ENCODE measurements at places on chromosomes 11 and 22. TPM values are rescaled to one million over a fixed set of nuclear protein-coding genes. Genes with fewer than 3 reads are reported as not detected.
A peak's percentile ranks its signal among the peaks of the same experiment; 100 is the strongest.

GRCh38 chr11:76276046-76276780 is 69.9 kb upstream of the WNT11 start:
- no peak overlapping the region for H3K27ac ChIP-seq
- H3K4me1 ChIP-seq: no peaks in the 10 kb centered on the region
- H3K4me3 ChIP-seq: no peak overlapping the region
- no peaks in the 10 kb centered on the region for H3K27me3 ChIP-seq
- no peaks in the 10 kb centered on the region for H3K36me3 ChIP-seq
- no peak for DNase-seq

DNA sequence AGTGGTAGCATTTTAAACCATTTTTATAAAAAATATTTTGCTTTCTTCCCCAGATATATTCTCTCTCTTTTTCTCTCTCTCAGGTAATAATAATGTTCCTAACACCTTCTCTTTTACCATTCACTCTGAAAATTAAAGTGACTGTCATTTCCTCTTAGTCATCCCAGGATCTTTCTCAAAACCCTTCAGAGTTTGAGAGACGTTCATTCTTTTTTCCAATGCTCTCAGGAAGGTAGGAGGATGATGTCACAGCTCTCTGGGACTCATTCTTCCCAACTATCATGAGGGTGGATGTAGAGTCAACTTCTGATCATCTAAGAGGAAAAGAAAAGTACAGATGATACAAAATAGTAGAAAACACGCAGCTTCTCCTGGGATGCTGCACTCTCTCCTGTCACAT is 60.2 kb upstream of the CRTAM start:
- H3K4me3 ChIP-seq: no peak overlapping the region
- peaks cover 24% of the 10 kb centered on the region for H3K4me1 ChIP-seq
- H3K27ac ChIP-seq: no peak overlapping the region
- DNase-seq: no peak
- no peaks in the 10 kb centered on the region for H3K27me3 ChIP-seq

DNA sequence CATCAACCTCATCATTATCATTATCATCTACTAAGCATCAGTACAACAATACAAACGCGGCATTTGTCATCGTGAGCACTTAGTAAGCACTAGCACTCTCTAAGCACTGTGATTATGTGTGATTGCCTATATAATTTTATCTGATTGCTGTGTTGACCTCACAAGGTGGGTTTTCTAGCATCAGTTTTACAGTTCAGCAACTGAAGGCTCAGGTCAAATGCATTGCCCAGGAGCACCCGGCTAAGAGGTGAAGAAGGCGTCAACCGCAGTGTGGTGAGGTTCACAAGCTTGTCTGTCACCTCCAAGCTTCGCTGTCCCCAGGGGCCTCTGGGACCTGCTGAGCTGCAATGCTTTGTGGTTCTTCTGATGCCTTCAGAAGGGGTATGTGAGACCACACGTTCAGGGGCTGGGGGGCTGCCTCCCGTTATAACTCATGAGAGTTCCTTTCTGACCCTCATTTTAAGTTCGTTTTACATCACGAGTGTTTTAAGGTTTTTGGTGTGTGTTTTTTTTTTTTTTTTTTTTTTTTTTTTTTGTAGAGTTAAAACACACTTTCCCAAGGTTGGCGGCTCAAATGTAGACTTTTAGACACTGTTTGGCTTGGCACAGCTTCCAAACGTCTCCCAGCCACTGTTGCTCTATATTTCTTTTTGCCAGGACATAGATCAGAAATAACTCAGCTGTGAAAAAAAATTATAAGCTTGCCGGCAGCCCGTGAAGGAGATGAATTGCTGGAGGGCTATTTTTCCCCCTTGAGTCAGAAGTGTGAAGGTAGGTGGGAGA is 33.8 kb upstream of the SCUBE1 start:
- peaks cover 12% of the 10 kb centered on the region for H3K27me3 ChIP-seq
- H3K4me3 ChIP-seq: no peak overlapping the region
- no peaks in the 10 kb centered on the region for H3K36me3 ChIP-seq
- H3K4me1 ChIP-seq: peaks cover 15% of the 10 kb centered on the region
- DNase-seq: no peak
- H3K27ac ChIP-seq: no peak overlapping the region

- no peaks in the 10 kb centered on the region for H3K36me3 ChIP-seq
- no peaks in the 10 kb centered on the region for H3K4me1 ChIP-seq
- H3K27ac ChIP-seq: no peak overlapping the region
- no peaks in the 10 kb centered on the region for H3K27me3 ChIP-seq
- no peak overlapping the region for H3K4me3 ChIP-seq
Measured at GRCh38 chr11:132493801-132494200, 1038.5 kb downstream of the OPCML start.

DNA sequence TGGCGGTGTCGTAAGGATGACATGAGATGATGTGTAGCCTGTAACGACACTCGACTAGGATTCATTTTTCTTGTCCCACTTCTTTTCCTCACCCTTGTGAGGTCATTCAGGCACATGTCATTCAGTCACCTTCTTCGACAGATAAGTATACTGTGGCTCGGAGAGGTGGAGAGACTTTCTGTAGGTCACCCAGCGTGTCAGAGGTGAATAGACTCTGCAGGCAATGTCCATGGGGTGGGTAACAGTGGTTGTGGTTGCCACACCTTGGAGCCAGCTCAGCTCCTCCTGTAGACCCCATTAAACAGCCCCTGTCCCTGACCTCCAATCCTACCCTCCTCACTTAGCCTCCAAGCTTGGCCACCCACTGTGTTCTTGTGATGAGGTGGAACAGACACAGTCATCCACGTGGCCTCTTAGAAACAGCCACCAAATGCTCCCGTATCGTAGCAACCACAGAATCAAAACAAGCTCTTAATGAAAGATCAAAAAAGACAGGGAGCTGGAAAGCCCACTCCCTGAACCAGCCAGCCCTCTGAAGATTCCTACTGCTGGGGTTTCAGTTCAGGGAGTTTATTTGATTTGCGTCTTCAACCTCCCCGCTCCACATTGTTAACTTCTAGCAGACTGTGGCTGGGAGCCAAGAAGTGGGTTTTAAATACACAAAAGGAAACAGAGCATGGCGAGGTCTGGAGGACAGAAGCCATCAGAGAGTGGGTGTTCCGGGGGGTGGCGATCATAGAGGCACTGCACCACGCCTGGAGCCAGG is 89.0 kb upstream of the GRK3 start:
- no peaks in the 10 kb centered on the region for H3K36me3 ChIP-seq
- no peak overlapping the region for H3K27ac ChIP-seq
- no peaks in the 10 kb centered on the region for H3K27me3 ChIP-seq
- no peak for DNase-seq
- peaks cover 9% of the 10 kb centered on the region for H3K4me1 ChIP-seq

DNA sequence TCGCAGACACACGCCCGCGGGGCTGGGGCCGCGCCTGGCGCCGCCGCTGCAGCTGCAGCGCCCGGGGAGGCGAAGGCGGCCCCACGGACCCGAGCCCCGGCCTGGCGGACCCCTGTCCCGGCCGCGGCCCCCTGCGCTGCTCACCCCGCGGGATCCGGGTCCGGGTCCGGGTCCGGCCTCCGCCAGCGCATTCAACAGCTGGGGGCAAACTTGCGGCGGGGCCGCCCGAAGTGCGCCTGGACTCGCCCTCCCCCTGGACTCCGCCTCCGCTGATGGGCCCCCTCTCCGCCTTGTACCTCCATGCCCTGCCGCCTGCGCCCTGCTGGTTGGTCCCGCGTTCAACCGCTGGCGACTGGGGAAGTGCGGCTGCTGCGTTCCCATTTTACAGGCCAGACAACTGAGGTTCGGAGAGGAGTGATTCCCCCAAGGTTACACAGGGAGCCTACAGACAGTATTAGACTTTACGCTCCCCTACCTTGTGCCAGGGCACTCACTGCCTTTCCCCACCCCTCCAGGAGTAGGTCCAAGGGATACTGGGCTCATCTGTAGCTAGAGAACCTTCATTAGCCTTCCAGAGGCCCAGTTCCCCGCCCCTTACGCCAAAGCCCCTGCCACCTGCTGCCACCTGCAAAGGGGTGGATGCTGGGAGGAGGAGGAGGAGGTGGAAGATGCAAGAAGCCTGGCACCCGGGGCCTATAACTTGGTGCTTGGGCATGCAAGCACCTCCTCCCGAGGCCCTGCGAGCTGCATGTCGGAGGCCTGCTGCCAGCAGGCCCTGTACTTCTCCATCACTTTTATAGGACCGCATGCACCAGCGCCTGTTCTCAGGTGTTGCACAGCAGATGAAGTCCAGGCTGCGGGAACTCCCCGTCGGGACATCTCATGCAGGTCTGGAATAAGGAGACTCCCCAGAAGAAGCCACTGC is 694 bp upstream of the ELFN2 start:
- H3K27ac ChIP-seq: no peak overlapping the region
- H3K36me3 ChIP-seq: no peaks in the 10 kb centered on the region
- DNase-seq: no peak
- peaks cover 66% of the 10 kb centered on the region for H3K27me3 ChIP-seq
- H3K4me1 ChIP-seq: peaks cover 12% of the 10 kb centered on the region

GRCh38 chr11:95337972-95338429 is 107.0 kb upstream of the SESN3 start:
- no peak for DNase-seq
- H3K4me1 ChIP-seq: peaks cover 35% of the 10 kb centered on the region
- no peaks in the 10 kb centered on the region for H3K27me3 ChIP-seq
- no peaks in the 10 kb centered on the region for H3K36me3 ChIP-seq

DNA sequence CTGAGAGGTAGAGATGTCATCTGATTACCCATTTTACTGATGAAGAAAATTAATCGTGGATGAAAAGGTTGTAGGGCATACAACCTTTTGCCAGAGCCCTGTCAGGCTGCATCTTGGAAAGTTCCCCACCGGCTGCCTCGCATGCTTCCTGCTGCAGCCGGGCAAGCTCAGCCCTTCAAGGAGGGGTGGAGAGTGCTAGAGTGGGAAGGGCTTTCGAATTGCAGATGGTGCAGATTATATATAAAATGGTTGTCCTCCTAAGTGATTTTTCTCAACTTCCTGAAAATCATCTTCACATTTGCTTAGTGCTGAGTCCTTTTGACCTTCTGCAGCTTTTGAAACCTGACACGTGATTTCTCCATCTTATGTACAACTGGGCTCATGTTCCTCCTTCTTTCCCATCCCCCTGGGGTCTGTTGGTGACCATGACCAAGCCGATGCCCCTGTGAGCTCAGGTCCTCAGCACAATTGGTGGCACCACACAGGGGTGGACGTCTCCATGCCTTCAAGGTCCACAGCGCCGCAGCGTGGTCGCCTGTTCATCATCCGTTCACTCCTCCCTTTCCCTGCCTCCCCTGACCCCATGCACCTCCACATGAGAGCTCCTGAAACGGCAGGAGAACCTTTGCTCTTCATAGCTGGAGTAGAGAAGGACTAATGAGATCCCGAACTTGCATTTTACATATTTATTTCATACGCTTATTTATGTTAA is 47.6 kb upstream of the MYO18B start:
- H3K4me3 ChIP-seq: no peak overlapping the region
- no peaks in the 10 kb centered on the region for H3K4me1 ChIP-seq
- H3K36me3 ChIP-seq: peaks cover 30% of the 10 kb centered on the region

DNA sequence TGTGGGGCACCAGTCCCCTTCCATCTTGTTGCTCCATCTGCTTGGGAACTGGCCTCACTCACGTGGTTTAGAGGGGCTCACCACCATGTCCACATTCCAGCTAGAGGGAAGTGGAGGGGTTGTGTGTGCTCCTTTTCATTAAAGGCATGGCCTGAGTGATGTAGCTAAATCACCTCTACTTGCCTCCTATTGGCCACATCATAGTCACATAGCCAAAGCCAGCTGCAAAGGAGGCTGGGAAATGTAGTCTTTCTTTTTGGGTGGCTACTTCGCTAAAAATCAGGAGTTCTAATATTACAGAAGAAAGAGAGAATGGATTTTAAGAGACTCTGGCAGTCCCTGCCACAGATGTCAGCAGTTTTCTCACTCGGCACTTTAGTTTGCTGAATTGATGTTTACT is 63.0 kb upstream of the ALX4 start:
- no peak overlapping the region for H3K4me3 ChIP-seq
- H3K36me3 ChIP-seq: no peaks in the 10 kb centered on the region
- no peak overlapping the region for H3K27ac ChIP-seq

DNA sequence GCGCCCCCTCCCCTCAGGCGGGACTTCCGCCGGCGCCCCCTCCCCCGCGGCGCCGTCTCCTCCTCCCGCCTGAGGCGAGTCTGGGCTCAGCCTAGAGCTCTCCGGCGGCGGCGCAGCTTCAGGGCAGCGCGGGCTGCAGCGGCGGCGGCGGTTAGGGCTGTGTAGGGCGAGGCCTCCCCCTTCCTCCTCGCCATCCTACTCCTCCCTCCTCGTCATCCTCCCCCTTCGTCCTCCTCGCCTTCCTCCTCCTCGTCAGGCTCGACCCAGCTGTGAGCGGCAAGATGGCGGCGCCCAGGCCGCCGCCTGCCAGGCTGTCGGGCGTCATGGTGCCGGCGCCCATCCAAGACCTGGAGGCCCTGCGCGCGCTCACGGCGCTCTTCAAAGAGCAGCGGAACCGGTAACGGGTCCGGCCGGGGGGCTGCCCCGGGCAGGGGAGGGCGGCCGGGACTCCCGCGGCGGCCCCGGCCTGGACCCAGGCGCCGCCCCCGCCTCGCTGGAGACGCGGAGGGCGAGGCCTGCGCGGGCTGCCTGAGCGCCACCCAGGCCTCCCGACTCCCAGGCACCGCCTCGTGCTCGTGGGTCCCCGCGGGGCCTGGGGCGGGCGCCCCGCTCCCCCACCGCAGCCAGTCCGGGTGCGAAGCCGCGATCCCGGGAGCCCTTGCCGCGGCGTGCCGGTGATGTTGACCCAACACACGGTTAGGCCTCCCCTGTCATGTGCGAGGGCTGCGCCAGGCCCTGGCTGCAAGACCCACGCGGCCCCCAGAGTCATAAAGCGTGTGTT is at the start of gene ATXN10:
TSS of gene ATXN10 (plus strand) at position 52 of the 781 bp plus-strand sequence. CDS start at position 282, 230 bp downstream.
- peak within 1 kb of the TSS; percentile 86 for H3K27ac ChIP-seq
- peaks cover 32% of the 10 kb centered on the region for H3K4me1 ChIP-seq
- DNase-seq: peak; percentile 71
- H3K27me3 ChIP-seq: no peaks in the 10 kb centered on the region
- H3K36me3 ChIP-seq: no peaks in the 10 kb centered on the region

The MS4A4A gene
- 89.5 TPM for total RNA-seq

The TTC36 gene
- 1.0 TPM for total RNA-seq

The F2 gene
- total RNA-seq: not detected

The ADAMTS8 gene
- total RNA-seq: 23.0 TPM

The CEND1 gene
- total RNA-seq: not detected

The ALKBH8 gene
- total RNA-seq: 8.5 TPM

The KRTAP5-7 gene
- total RNA-seq: not detected

The CLDN5 gene
- total RNA-seq: 213 TPM

The TRPM5 gene
- total RNA-seq: not detected

The GPHA2 gene
- total RNA-seq: not detected

Data from lower lobe of right lung (tissue), 2 donors.